DND-41 (cell line): ENCODE measurements at places on chromosomes 7 and 10.

GRCh38 chr10:128985036-128985435, 482.0 kb upstream of the MGMT start:
- DNase-seq = no peak

GRCh38 chr7:74400420-74401136, 53.1 kb upstream of the GTF2IRD1 start:
- DNase-seq = no peak

- DNase-seq = no peak
Measured at GRCh38 chr7:127888825-127889224, 142.4 kb downstream of the LRRC4 start.

GRCh38 chr7:98877692-98878364, 504 bp upstream of the TRRAP start:
- DNase-seq = no peak

GRCh38 chr7:78350391-78350790, 551.8 kb downstream of the PHTF2 start:
- no peak for DNase-seq

DNA sequence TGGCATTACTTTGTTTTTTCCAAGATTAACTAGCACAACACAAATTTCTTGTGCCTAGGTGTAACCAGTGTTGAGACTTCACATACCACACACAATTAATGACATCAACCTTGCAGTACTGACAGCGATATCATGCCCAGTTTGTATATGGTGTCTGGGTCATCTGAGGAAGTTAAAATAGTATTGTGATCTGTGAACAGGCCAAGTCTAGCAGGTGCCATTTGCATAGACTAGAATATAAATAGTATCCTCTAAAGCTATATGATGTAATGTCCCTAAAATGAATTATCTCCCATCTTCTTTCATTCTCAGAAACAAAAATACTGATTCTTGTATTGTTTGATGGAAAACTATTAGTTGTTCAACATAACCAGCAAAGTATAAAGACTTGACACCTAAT, 175.8 kb upstream of the KAT6B start:
- DNase-seq = no peak

DNA sequence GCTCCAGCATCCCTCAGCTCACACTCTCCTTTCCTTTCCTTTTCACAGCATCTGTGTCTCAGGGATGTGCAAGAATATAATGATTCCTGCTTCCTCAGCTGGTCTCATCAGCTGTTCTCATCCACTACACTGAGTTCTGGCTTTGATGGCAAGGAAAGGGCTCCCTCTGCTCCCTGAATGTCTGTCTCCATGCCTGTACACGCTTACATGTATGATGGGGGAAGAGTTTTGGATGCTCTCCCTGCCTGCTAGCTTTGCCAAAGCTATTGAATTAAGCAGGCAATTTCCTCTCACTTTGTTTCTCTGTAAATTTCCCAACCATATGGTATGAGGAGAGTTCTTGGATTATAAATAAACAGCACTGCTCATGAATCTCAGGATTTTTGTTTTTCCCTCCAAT, 254.5 kb downstream of the SORCS3 start:
- DNase-seq = no peak

GRCh38 chr10:18364987-18365775, 225.0 kb downstream of the CACNB2 start:
- DNase-seq = no peak

GRCh38 chr10:75935650-75936400, 504.4 kb downstream of the LRMDA start:
- no peak for DNase-seq

GRCh38 chr7:33750177-33750576, 155.2 kb upstream of the BMPER start:
- no peak for DNase-seq
